ENCODE measurements at places on chromosomes 12 and 14. TPM values are rescaled to one million over a fixed set of nuclear protein-coding genes. Genes with fewer than 3 reads are reported as not detected.
A peak's percentile ranks its signal among the peaks of the same experiment; 100 is the strongest.

TSPAN9 gene
- 3.2 TPM for total RNA-seq

GRCh38 chr12:50062728-50063460 is 5.5 kb downstream of the ASIC1 start:
- DNase-seq = no peak

DNA sequence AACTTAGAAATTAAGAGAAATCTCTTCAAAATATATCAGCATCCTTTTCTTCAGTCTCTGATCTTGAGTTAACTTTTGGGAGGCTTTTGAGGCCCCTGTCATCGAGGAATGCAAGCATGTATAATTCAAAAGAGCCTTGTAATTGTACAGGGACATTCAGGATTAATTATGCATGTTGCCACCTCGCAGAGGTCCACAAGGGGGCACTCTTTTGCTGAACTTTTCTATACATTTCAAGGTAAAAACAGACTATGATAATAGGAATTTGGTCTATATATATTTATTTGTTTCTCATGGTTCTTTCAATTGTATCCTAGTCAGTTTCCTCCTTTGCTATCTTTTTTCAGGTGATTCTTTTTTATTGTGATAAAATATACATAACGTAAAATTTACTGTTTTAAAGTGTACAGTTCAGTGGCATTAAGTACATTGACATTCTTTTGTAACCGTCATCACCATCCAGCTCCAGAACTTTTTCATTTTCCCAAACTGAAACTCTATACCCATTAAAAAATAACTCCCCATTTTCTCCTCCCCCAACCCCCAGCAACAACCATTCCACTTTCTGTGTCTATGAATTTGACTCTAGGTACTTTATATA is 47.0 kb upstream of the SLC2A13 start:
- peak; percentile 51 for DNase-seq

GRCh38 chr14:101839236-101839635 is 77.7 kb downstream of the PPP2R5C start:
- DNase-seq = no peak

- DNase-seq = no peak
Measured at GRCh38 chr12:27213830-27214787, 30.0 kb upstream of the STK38L start.

GRCh38 chr12:117334051-117334450 is 27.4 kb downstream of the NOS1 start:
- DNase-seq = no peak

GPR68 gene
- not detected for total RNA-seq

TEDC1 gene
- total RNA-seq = 23.1 TPM

GRCh38 chr12:101941306-101942249 is 64.2 kb downstream of the DRAM1 start:
- DNase-seq = no peak

GRCh38 chr12:112598626-112599025 is 179.9 kb downstream of the PTPN11 start:
- DNase-seq = no peak

DIO3 gene
- not detected for total RNA-seq

GRCh38 chr12:120980800-120981368 is 2.5 kb downstream of the HNF1A start:
- DNase-seq = no peak

DNA sequence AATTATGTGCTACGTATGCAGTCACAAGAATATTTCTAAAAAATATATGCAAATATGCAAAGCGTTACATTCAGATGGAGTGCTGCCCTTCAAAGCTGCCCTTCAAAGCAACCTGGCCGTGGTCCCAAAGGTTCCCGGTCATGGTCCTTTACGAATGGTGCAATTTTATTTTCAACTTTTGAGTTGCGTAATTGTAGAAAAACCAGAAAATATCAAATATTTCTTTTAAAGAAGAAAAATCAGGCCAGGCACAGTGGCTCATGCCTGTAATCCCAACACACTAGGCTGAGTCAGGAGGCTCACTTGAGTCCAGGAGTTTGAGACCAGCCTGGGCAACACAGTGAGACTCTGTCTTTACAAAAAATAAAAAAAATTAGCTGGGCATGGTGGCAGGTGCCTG is 21.4 kb downstream of the CLSTN3 start:
- DNase-seq = no peak

GRCh38 chr14:81384900-81385299 is 15.2 kb downstream of the STON2 start:
- no peak for DNase-seq

All from NCI-H460 (cell line).